ENCODE measurements at places on chromosomes 3 and 15.

- peak; percentile 9 for DNase-seq
Observed at GRCh38 chr3:112357930-112358780, 25.2 kb downstream of the CD200 start.

- peak; percentile 42 for DNase-seq
Observed at GRCh38 chr3:98521897-98522543, 682 bp downstream of the CLDND1 start.

GRCh38 chr3:134517791-134518190, 31.9 kb downstream of the CEP63 start:
- DNase-seq = no peak

- DNase-seq = no peak
Observed at GRCh38 chr3:169477790-169478189, 185.7 kb downstream of the MECOM start.

DNA sequence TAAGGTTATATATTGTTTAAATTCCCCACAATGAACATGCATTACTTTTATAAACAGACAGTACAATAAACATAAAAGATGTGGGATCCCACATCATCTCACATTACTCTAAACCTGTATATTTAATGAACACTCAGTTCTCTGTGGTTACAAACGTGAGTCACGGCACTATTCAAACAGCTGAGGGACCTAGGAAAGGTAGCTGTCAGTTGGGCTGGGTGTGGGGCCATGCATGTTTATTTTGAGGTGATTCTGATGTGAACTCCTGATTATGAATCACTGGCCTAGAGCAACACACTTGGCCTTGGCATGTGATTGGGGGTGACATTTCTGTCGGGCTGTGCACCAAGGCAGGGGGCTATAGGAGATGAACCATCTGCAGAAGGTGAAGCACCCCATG, 147.6 kb upstream of the HACD2 start:
- no peak for DNase-seq

DNA sequence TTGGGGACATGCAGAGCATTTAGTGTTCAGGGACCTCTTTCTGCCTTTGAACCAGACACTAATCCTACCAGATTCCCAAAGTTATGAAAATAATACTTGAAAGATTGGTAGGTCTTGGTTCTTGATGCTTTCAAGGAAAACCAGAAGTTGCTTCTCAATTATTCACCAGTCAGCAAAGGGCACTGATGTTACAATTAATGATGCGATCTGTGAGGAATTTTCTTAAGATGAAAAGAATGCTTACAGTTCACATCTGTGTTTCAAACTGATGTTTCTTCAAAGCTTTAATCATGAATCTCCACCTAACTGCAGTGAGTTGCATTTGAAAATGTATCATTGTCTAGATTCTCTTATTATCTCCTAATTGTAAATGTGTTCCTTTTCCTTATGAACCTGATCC, 161.0 kb downstream of the NAALADL2 start:
- DNase-seq = no peak

DNA sequence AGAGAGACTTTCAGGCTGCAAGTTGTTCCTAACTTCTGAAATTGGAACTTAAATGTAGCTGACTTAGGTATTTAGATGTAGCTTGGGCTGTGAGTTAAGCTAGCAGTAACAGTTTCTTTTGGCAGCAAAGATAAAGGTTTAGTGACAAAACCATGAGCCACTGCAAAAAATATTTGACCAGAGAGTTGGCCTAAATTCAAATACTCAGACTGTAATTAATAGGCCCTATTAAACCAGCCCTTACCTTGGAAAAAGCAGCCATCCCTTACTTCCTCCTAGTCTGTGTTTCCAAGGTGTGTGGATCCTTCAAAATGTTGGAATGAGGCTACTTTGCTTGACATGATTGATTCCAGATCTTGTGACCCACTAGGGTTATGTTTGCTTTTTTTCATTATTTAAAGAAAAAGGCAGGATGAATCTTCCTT, 8.2 kb downstream of the TPM1 start:
- no peak for DNase-seq

GRCh38 chr15:86743283-86743903, 663.7 kb downstream of the AGBL1 start:
- DNase-seq = peak; percentile 9

GRCh38 chr3:130621824-130622223, 104.8 kb downstream of the COL6A6 start:
- no peak for DNase-seq

GRCh38 chr3:1734494-1735122, 364.1 kb upstream of the CNTN4 start:
- DNase-seq = no peak

DNA sequence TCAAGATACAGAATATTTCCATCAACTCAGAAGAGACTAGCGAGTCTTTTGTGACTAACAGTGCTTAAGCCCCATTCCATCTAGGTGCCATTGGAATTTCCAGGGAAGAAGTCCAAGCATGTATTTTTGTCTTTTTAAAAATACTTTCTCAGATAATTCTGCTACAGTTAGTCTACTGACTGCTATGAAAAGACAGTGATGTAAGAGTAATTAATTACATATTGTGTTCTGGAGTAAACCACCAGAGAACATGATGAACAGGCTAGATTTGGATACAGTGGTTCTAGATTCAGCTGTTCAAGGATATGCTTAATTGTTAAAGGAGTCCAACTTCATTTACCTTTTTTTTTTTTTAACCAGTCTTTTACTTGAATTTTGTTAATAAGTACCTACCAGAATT, 34.8 kb upstream of the PAK6 start:
- no peak for DNase-seq

DNA sequence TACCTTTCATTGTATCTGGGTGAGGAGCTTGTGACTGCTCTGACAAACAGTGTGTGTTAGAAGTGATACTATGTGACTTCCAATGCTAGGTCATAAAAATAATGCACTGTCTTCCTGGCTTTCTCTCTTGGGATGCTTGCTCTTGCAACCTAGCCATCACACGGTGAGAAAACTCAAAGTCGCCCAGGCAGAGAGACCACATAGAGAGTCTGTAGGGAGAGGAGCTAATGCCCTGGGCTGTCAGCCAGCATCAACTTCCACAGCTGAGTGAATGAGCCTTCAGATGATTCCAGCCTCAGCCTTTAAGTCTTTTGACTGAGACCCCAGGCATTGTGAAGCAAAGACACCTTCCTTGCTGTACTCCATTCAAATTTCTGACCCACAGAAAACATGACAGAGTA, 220.6 kb upstream of the SGO1 start:
- no peak for DNase-seq

GRCh38 chr3:39146611-39147591, 6.5 kb downstream of the CSRNP1 start:
- DNase-seq = peak; percentile 55

DNA sequence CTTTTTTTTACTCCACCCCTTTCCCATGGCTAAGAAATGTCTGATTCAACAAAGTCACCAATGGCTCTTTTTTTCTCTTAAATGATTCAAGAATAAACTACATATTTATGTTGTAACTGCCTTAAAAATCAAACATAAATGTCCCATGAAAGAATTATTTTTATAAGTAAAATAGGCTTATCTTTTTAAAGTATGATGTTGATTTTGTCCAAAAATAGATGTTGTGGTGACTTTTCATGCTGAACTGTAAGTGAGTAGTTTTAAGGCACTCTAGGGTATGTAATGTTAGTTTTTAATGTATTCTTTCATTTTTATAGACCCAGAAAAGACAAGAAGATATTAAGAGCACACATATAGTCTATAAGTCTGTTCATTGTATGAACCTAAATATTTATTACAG, 594.9 kb downstream of the NLGN1 start:
- DNase-seq = no peak

DNA sequence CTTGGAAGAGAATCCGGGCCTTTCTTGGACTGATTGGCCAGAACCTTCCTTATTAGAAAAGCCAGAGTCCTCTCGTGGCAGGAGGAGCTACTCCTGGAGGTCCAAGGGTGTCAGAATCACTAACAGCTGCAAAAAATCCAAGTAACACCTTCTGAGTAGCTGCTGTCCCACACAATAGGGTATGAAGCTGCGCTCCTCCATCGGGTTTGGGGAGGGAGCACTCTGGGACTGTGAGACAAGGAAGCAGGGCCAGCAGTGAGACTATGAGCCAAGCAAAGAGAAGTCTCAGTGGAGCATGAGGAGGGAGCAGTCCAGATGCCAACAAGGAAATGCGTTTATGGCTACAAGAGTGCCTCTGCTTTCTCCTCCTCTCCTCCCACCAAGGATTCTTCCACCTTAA, 21.7 kb downstream of the SEMA3G start:
- no peak for DNase-seq

DNA sequence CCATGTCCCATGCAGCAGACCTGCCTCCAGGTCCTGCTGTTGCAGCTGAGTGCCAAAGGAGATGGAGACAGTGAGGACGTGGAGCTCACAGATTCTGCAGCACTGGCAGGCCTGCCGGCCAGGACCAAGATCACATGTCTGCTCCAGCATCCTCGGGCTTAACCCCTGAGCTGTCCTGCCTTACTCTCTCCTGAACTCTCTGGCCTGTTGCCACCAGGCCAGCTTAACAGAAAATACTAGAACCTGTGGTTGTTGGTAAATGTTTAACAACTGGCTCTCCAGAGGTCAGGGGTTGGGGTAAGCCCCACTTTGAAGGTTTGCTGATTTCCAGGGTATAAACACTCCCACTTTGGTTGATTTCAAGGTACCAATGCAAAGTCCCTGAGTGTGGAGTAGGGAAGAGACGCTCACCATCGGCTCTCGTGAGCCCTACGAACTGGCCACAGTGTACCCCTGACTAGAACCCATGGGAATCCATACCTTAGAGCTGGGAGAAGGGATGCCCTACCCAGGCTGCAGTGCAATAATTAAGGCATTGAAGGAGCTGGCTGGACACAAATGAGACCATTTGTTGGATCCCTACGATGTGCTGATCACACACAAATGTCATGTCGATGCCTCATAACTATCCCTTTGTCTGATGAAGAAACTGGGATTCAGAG, 147.9 kb downstream of the OR4M2 start:
- DNase-seq = no peak

GRCh38 chr3:31763731-31764130, 217.3 kb downstream of the OSBPL10 start:
- DNase-seq = no peak

- no peak for DNase-seq
Observed at GRCh38 chr3:100665230-100665629, 44.1 kb upstream of the TFG start.

GRCh38 chr3:186381424-186382216, 19.6 kb upstream of the DGKG start:
- DNase-seq = no peak

- DNase-seq = no peak
Observed at GRCh38 chr3:153892126-153892525, 229.1 kb upstream of the ARHGEF26 start.

DNA sequence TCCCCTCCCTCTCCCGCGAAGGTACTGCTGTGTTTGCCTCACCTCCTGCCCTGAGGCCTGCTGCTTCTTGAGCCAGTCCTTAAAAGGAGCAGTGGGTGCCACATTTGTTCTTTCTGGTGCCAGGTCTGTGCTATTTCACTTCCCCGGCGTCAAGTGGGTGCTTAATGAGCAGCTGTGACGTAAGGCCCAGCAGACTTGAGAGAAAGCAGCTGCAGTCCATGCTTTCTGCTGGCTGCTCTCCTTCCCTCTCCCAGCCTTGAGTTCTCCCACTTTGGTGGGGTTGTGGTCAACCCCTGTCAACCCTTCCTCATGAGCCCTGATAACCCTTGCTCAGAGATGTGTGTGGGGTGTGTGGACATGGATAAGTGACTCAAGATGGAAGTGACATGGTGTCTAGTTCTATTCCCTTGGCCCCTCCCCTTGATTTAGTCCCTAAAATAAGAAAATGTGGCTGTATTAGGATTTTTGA, 6.9 kb downstream of the INAFM2 start:
- DNase-seq = no peak

DNA sequence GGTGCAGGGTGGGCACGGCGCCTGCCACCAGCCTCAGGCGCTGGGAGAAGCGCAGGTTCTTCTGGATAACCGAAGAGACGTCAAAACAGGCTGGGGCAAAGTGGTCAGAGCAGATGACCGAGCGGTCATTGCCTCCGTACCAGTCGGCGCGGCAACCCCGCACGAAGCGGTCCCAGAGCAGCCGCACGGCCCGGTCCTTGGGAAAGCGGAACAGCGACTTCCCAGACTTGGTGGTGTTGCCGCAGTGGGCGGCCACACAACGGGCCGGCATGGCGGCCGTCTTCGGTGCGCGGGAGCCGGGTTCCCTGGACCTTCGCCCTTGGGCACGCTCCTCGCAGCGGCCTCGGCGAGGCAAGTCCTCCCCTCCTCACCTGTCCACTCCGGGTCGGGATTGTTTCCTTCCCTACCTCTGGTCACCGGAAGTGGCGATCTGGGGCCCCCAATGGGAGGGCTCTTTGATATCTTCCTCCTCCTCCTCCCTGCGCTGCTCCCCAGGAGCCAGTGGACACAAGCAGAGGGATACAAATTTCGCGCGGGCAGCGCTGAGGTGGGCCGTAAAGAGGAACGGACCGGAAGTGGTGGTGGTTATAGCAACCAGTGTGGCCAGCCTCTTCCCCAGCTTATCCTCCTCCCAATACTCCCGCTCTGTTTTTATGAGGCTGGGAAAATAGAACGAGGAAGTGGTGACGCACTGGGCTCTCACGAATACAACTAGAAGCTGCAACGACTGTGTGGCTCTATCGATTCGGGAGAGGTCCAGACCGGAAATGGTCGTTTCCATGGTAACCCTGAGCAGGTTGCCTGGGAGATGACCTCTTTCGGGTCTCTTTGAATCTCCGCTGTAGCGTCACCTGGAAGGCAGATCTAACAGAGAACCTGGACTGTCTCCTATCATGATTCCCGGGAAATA, at the start of the genes LRRC49 and THAP10:
LRRC49 (plus strand) TSS at position 825 of the 910 bp plus-strand sequence; CDS start at position 894, 69 bp downstream.
THAP10 (minus strand) TSS at position 432 of the 910 bp plus-strand sequence; CDS start at position 271, 161 bp downstream.
- no peak for DNase-seq

DNA sequence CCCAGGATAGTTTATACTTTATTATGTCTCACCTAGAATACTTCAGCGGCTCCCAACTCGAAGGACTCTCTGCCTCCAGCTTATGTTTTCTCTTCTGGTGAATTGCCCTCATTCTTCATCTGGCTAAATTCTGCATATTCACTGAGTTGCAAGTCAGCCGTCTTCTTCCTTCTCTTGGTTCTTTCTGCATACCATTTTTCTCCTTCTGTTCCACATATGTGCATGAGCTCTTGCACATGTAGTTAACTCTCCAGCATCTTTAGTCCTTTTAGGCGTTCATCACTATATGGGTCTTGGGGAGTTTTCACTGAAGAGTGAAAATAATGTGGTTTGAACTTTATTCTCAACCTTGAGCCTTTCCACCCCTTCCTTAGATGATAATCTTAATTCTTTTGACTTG, 70.1 kb downstream of the AP4E1 start:
- no peak for DNase-seq

GRCh38 chr3:7812490-7812889, 689.1 kb upstream of the LMCD1 start:
- no peak for DNase-seq

GRCh38 chr15:98935736-98936135, 71.9 kb downstream of the PGPEP1L start:
- DNase-seq = no peak

All from T-helper 22 cell (primary cell).